ENCODE measurements at places on chromosomes 3 and 15.

DNA sequence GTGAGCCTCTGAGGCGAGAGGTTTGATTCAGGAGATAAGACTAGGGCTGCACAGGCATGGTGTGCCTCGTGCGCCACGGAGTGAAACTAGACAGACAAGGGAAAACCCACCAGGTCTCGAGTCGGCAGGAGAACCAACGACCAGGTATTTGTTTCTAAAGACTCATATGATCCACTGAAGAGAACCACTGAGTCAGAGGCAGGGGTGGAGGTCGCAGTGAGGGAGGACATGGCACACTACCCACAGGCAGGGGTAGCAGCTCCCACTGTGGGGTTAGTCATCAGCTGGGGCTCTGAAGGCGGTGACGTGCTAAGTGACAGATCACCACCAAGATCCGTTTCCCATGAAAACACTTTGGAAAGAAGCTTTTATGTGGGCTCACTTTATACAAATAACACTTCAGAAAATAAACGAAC, 45.7 kb downstream of the CHSY1 start:
- DNase-seq, result peak; percentile 66

DNA sequence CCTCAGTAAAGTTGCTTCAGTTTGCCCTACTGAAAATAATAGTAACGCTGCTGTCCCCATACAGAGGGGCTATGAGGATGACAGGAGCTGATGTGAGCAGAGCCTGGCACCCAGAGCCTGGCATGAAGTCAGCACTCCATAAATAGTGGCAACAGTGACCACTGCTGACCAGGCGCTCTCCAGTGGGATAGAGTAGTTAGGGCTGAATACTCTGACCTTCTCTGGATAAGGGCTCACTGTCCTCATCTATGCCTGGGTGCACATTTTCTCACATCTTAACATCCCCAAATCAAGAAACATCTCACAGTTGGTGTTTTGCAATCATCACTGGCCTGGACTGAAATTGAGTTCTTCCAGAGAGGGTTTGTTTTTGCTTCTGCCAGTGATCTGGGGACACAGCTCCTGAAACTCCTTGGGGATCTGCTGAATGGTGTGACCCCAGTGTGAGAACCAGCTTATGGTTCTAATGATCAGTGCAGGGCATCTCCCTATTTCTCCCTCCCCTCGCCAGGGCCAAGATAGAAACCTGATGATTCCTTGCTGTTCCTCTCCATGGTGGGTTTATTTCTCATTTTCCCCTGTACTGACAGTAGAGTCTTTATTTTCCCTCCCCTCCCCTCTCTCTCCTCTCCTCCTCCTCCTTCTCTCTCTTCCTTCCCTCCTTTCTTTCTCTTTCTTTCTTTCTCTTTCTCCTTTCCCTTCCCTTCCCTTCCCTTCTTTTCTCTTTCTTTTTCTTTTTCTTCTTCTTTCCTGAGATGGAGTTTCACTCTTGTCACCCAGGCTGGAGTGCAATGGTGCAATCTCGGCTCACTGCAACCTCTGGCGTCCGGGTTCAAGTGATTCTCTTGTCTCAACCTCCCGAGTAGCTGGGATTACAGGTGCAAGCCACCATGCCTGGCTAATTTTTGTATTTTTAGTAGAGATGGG, 3.5 kb upstream of the PCSK6 start:
- no peak for DNase-seq

DNA sequence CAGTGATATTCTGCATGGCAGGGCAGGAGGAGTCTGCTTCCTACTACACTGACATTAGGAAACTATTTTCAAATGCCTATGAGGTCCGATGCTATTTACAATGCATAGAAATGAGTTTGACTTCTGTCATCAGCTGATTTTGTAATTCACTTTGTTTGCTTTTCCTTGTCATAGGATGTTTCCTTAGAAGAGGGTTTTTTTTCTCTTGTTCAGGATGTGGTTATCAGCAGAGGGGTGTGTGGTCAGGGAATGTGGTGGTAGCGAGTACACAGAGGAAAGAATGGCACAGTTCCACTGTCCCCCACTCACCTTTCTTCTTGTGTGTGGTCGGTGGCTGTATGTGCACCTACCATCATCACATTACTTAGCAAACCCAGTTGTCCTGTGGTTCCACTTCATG, 231.5 kb downstream of the LRTM1 start:
- no peak for DNase-seq

- no peak for DNase-seq
Measured at GRCh38 chr3:151814588-151814987, 672 bp downstream of the AADAC start.

- DNase-seq, result no peak
Measured at GRCh38 chr3:46665763-46666452, 27.6 kb downstream of the ALS2CL start.

GRCh38 chr15:39667382-39668127, 86.7 kb downstream of the THBS1 start:
- DNase-seq, result no peak

DNA sequence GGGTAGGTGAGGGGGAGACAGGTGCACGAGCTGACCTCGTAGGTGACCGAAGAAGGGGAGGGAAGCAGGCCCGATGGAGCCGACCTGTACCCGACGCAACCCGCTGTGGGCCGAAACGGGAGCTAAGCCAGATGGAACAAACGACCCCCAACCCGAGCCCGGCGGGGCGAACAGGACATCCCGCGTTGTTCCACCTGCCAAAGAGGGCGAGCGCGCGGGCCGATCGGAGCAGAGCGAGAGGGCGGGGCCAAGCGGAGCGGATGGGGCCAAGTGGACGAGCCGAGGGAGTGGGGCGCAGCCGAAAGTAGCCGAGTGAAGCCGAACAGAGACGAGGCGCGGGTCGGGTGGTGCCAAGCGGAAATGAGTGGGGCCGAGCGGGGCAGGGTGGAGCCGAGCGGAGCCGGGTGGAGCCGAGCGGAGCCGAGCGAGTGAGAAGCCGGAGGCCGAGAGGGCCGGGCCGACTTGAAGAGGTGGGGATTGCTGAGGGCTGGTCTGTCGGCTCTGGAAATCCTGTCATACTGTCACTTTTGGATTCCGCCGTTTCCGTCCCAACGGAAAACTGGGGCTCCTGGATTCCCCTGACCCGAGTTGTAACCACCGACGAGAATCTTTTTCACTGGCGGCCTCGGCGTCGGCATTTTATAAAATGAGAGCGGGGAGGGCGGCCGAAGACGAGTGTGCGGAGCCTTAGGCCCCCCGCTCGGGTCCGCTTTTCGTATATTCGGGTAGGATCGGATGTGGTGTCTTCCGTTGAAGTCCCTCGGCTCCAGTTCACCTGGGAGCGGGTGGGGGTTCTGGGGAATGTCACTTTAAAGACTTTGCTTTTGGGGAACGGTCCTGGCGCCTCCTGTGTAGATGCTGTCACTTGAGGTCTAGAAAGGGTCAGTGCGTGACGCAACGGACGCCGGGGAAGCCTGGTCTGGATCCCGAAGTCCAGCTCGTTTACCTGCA, 15.6 kb upstream of the WNT7A start:
- DNase-seq, result peak; percentile 87

- DNase-seq, result no peak
Measured at GRCh38 chr3:62970648-62971047, 95.4 kb upstream of the CADPS start.

DNA sequence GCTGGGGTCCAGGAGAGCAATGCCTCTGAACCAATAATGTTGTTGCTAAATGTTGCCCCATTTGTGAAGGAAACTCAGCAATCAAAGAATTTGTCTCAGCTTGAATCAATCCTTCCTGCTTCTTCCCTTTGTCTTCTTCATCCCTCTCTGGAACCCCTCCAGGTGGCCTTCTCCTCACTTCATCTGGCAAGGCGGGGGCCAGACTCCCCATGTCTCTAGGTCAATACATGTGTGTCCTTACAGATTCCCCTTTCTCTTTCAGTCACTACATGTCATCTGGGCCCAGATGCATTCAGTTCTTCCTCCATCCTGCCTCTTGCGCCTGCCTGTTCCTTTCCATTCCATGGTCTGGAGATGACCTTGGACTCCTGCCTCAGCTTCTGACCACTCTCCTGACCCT, 8.0 kb upstream of the LTF start:
- no peak for DNase-seq

DNA sequence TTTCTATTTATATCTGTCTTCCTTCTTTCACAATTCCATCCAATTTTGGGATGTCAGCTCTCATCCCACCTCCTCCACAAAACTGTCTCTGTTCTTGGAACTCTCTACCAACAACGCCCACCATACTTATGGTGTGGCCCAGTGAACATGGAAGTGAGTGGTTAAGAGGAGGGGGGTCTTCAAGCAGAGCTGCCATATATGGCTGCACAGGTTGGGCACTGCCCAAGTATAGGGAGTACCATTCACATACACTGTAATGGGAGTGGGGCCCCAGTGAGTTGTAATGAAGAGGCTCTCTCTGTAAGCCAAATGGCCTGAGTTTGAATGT, 7.9 kb upstream of the CAMK1 start:
- DNase-seq, result no peak

- no peak for DNase-seq
Measured at GRCh38 chr3:99504258-99504657, 134.1 kb upstream of the COL8A1 start.

GRCh38 chr3:124577494-124578167, 152.6 kb upstream of the UMPS start:
- DNase-seq, result no peak

- DNase-seq, result no peak
Measured at GRCh38 chr3:55923207-55923606, 436.1 kb upstream of the WNT5A start.

DNA sequence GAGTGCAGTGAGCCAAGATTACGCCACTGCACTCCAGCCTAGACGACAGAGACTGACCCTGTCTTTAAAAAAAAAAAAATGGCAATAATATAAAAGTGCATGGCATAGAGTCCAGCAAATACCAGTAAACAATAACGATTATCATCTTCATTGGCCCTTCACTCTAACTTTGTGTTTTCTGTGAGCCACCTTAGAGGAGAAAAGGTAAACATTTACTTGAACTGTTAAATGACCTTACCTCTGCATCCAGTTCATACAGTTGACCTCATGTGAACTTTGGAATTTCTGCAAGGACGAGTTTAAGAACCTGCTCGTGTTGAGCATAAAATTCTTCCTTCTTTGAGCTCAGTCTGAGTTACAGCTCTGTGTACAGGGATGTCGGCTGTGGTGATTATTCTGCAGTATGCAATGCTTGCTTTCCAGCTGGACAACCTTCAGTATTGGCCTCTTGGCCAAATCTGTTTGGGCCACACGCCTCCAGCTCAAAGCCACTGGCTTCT, 56.6 kb downstream of the RLBP1 start:
- DNase-seq, result no peak

GRCh38 chr15:45372041-45372995, 6.0 kb downstream of the GATM start:
- DNase-seq, result no peak

- no peak for DNase-seq
Measured at GRCh38 chr3:158569794-158570193, 1.2 kb upstream of the MLF1 start.

GRCh38 chr3:59017617-59017984, 32.2 kb downstream of the CFAP20DC start:
- no peak for DNase-seq

- no peak for DNase-seq
Measured at GRCh38 chr3:148681080-148681479, 16.6 kb upstream of the AGTR1 start.

GRCh38 chr15:40565333-40566238, 744 bp upstream of the CCDC32 start:
- no peak for DNase-seq

DNA sequence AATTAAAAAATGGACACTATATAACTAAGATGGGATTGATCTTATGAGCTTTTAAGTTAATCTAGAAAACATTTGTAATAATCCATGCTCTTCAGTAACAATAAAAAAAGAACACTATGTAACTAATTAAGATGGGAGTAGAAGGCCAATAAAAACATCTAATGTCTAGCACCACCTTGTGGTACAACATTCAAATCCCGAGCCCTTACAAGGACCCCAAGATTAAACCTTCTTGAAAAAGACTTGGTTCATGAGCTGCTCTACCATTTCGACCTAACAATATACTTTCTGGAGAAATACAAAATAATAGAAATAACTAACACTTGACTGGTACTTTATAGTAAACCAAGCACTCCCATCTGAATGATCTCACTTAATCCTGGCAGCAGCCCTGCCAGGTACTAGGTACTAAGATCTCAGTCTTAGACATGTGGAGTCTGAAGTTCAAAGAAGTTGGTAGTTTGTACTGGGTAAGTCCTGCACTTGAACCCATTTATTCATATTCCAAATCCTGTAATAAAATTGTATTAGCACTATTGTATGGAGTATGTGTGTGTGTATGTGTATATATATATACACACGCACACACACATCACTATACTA, 21.8 kb downstream of the METTL6 start:
- peak; percentile 7 for DNase-seq

- no peak for DNase-seq
Measured at GRCh38 chr3:131107637-131108433, 81.2 kb downstream of the NEK11 start.

- no peak for DNase-seq
Measured at GRCh38 chr3:425079-425478, 228.5 kb downstream of the CHL1 start.

DNA sequence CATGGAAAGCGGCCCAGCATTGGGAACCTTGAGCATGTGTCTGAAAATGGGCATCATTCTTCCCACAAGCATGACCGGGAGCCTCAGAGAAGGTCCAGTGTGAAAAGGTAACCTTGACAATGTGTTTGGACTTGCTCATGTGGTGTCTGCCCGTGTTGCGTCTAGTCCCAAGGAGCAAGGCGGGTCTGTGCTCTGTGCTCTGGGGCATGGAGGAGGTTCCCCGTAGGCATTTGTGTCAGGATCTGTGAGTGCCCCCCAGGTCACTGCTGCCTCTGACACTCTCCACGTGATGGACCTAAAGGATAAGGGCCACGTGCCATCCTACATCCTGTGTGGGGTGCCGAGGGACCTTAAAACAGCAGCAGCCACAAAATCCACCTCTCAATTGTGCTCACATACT, 44.9 kb downstream of the CHDH start:
- no peak for DNase-seq
